ENCODE measurements at places on chromosomes 5 and 9.

GRCh38 chr9:4055032-4055431 is 244.8 kb downstream of the GLIS3 start:
- no peak for DNase-seq

DNA sequence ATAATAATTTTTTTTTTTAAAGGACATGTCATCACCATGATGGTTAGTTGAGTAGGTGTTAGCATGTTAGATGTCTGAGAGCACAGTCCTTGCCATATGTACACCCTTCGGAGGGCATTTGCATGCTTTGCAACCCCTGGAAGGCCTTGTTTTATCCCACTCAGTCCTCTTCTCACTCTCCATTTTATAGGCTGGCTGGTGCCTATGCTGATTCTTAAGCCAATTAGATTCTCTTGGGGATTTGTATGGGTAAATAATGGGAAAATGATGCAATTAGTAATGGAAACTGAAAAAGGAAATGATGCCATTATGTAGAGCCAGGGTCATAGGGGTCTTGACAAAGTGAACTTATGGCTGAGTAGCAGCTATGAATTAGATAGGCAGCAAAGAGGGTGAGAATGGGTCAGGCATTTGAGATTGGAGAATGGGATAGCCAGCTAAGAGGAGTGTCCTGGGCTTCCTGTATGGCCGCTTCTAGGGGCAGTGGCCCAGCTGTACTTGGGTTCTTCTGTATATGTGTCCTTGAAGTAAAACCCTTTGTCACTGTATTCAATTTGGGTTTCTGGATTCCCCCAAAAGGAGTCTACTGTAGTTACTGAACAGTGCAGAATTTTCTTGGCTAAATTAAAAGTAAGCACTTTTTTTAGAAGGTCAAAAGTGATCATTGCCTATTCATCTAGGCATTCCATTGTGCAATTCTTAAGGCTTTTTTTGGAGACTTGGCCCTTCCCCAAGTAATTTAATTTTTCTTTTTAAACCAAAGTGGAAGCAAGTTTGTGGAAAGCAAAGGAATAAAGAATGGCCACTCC is 31.6 kb downstream of the LRRTM2 start:
- DNase-seq: no peak

- DNase-seq: no peak
Observed at GRCh38 chr9:123487944-123488548, 132.0 kb downstream of the CRB2 start.

DNA sequence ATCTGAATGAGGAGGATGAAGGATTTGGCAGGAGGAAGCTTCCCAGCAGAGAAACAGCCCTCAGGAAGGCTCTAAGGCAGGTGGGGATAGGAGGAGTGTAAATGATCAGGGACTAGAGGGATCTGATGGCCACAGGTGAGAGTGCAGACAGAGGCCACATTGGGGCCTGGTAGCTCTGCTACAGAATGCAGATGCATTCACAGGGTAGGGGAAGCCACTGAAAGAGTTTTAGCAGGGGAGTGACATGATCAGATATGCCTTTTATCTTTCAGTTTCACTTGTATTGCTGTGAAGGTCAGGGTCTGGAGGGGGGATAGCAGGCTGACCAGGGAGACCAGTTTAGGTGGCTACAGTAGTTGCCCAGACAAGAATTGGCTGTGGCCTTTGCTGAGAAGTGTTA is 3.0 kb downstream of the TXNDC15 start:
- DNase-seq: peak; percentile 71

DNA sequence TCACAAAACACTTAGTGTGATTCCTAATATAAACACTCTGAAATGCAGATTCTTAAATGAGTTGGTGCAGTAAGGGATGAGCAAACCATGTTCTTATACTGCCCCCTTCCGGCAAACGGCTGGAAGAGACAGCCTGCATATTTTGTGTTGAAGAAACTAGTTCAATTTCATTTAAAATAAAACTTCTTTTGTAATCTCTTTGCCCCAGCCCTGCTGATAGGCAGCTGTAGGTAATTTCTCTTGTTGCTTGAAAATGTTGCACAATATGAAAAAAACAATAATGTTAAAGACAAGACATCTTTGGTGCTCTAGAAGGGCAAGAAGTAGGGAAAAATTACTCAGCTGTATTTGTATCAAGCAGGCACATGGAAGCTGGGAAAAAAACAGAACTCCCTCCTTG is 89.7 kb upstream of the CCNG1 start:
- DNase-seq: peak; percentile 70

GRCh38 chr5:79791843-79792242 is 102.2 kb downstream of the CMYA5 start:
- no peak for DNase-seq

DNA sequence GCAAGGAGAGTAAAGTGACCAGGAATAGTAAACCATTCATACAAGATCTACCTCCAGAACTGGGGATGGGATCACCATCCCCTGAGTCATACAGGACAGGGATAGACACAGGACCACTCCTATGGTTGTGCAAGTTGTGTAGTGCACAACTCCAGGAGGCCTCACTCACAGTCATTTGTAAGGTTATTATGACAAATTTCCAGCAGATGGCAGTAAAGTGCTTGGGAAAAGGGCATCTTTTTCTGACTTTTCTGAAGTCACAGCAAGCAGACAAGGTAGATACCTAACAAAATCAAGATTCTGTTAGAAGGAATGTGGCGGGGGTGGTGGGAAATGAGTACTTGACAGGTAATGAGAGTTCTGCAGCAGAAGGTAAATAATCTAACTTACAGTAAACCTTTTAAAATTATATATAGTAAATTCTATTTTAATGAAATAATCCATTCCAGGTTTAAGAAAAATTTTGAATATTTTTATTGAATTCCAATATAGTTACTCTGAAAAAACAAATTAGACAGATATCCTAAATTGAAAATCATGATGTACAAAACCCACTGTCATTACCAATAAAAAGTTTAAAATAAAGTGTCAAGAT is 16.7 kb upstream of the KIF27 start:
- peak; percentile 57 for DNase-seq

DNA sequence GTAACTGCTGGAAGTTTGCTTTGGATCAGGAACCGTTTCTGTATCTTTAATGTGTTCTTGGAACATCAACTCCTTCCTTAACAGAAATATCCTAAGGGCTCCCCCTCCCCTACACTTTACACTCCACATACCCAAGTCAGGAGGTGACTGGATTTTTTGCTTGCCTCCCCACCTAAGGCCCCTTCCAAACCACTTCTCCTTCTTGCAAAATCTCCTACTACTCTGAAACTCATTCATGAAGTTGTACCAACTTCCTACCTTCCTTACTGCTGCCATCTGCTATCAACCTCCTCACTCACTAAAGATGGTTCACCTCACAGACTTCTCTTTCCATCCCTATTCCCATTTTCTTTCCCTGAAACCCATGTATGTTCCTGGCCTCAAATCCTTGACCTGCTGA is 16.1 kb downstream of the TXN start:
- DNase-seq: no peak

DNA sequence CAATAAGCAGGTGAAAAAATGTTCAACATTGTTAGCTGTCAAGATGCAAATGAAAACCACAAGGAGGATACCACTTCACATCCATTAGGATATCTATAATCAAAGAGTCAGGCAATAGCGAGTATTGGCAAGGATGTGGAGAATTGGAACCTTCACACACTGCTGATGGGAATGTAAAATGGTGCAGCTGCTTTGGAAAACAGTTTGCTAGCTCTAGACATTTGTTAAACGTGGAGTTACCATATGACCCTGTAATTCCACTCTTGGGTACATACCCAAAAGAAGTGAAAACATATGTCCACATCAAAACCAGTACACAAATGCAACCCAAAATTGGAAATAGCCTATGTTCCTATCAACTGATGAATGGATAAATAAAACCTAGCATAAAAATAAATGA is 37.4 kb downstream of the SCAMP1 start:
- DNase-seq: no peak

GRCh38 chr5:133932441-133933168 is 35.8 kb downstream of the C5orf15 start:
- DNase-seq: no peak

- DNase-seq: no peak
Observed at GRCh38 chr9:114399381-114399780, 11.6 kb upstream of the AKNA start.

- no peak for DNase-seq
Observed at GRCh38 chr9:95653246-95653645, 136.5 kb upstream of the PTCH1 start.

DNA sequence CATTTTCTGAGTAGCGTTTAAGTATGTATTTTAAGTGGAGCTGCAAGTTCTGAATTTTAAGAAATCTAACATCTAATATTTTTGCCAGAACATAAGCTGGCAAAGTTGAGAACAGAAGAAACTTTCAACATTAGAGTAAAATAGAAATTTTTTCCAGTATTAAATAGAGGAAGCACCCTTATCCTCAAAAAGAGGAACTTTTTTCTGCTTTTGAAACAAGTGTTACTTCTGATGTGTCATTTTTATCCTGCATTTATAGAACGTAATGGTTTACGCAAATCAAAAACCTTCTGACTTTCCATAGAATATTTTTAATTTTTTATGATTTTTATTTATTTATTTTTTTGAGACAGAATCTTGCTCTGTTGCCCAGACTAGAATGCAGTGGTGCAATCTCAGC is 21.8 kb downstream of the ZBED3 start:
- DNase-seq: no peak

DNA sequence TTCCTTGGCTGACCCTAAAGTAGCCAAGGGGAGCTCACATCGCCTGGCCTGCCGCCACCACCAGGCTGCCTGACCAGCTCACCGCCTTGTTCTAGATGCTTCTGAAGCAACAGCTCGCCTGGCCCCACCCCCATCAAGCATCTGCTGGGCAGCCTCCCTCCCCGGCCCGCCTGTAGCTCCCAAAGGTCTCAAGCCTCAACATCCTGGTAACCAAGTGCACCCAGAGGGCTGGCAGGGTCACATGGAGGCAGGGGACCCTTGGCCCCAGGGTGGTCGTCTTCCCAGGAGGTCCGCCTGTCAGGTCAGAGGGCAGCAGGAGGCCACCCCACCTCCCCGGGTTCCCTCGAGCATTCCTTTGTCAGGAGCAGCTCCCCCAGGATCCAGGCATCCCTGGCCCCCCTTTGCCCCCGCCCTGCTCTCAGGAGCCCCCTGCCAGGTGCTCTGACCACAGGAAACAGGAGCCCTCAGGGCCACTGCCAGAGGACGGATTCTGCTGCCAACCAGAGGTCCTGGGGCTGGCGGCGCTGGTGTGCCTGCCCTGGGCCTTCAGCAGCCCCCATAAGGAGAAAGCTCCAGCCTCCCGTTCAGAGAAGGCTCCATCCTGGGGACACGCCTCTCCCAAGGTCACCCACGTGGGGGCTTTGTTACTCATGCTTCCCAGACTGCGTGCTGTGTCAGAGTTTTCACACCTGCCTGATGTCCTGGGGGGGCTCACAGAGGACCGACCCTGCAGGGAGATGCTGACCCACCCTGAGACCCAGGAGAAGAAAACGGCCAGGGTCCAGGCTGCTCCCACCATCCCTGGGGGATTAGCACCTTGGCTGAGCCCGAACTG is 3.5 kb upstream of the LRRC14B start:
- no peak for DNase-seq

GRCh38 chr5:4553978-4554377 is 586.2 kb upstream of the ADAMTS16 start:
- no peak for DNase-seq

Measured in GM13976 (cell line).